ENCODE measurements at places on chromosomes 12 and 14.

GRCh38 chr12:80400571-80400991, 43.5 kb upstream of the PTPRQ start:
- no peak for DNase-seq

DNA sequence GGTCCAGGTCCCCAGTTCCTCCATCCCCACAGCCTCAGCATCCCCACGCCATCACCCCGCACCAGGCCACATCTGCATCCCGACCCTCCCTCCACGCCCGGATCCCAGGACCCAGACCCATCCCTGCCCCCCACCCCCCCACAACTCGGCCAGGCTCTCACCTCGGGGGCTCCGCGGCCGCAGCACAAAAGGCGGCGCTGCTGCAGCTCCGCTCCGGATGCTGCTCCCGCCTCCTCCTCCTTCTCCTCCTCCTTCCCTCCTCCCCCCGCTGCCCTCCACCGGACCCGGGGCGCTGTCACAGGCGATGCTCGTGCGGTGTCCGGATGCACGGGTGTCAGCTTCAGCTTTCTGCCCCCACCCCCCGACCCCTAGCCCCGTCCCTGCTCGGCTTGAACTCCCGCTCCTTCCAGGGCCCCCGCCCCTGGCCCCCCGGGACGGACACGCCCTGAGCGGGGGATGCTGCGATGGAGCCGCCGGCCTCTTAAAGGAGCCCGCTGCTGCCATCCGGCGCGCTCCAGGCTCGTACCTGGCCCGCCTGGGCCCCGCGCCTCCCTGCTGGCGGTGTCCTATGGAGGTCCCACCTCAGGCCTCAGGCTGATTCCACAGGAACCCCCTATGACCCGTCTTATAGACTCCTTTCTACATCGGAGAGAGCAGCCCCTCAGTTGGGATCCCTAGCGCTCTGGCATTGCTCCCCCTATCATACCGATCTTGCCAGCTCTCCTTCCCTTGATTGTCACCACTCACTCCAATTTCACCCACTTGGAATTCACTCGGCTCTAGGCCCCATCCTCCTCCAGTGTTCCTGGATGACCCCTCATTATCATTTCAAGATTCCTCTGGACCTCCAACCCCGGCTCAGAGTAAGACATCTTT, at the start of gene MAP3K12:
Gene MAP3K12, minus strand, starts transcription at position 193 of the 876 bp plus-strand sequence. CDS start 12,067 bp downstream, outside the sequence.
- DNase-seq: no peak

DNA sequence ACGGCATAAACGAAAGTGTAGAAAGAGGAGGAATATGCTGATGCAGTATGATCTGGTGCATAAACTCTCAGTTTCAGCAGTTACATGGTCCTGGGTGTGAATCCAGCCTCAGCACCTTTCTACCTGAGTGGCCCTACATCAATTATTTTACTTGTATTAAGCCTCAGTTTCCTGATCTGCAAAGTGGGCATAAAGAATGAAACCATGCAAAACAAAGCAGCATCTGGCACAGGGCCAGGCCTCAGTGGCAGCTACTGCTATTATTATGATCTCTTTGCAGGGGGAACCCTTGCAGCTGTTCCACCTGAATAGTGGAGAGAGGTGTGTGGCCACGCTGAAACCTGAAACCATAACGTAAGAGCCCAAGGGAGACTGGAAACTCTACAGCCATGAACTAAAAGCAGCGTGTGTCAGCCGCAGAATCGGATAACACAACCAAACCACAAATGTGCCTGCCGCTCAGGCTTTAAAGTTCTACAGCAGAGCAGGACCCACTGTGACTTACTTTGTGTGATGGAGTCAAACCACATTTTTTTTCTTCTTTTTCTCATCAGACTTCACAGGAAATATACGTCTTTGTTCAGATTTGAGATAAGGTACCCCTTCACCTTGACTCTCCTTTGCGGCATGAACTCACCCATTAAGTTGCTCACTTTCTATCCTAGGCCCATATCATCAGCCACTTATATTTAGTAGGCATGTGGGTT, 29.2 kb upstream of the FOS start:
- DNase-seq: no peak

DNA sequence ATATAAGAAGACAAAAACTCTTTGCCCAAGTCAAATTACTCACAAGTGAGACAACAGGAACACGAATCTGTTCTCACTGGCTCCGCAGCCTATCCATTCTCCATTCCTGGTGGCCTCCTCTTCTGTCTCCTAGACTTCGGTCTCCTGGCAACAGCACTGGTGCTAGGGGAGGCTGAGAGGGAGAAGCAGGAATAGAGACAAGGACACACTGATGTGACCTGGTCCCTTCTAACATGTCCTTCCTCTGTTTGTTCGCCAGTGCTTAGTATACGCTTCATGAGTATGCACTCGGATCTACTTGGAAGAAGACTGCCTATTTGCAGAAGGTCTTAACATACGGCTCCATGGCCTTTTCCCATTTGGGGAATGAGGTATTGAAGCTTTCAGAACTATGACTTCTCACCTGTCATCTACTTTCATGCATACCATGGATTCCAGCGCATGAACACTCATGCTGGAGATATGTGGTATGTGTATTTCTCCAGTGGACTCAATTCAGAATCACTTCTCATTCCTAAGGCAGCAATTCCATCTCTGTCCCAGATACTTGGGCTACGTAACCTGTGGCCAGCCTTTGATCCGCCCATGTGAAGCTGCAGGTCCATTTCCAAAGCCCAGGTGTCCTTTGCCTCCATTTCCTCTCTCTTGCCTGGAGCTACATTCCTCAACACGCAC, 33.9 kb downstream of the BHLHE41 start:
- no peak for DNase-seq

- no peak for DNase-seq
Measured at GRCh38 chr12:39357041-39357440, 85.9 kb downstream of the KIF21A start.

DNA sequence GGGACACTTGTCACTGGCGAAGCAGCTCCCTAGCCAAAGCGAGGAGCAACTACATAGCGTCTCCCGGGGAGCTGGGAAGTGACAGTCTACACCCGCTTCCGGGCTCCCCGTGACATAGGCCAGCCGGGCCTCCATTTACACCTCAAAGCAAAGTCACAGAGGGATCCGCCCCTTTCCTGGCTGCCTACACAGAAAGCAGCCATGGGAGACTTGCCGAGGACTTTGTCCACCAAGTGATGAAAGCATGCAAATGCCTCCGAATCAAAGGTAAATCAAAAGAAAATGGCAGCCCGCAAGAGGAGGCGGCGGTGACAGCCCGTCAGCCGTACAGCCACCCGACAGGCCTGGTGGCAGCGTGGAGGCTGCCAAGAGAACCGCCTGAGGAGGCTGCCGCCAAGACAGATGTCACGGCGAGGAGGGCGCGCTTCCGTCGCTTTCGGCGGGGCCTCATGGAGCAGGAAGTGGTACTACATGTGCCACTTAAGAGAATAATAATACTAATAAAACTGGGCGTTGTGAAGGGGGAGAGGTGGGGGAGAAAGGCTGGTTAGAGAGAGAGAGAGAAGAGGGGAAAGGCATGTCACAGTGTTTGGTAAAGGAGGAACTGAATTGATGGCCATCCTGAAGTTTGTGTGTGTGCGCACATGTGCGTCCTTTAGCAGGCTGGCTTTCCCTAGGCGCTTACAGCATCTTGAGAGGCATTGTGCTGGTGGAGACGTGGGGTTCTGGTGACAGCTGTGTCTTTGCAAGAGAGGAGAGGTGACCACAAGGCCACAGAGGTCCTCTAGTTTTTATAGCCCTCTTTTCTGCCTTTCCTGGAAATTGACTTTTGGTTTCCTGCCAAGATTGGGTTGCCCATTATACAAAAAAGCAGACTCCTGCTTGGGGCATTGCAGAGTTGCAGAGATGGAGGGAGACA, 661.7 kb downstream of the VRK1 start:
- no peak for DNase-seq

- no peak for DNase-seq
Measured at GRCh38 chr12:130186651-130187268, 24.5 kb downstream of the FZD10 start.

GRCh38 chr12:68479261-68479895, 131.3 kb upstream of the RAP1B start:
- no peak for DNase-seq

DNA sequence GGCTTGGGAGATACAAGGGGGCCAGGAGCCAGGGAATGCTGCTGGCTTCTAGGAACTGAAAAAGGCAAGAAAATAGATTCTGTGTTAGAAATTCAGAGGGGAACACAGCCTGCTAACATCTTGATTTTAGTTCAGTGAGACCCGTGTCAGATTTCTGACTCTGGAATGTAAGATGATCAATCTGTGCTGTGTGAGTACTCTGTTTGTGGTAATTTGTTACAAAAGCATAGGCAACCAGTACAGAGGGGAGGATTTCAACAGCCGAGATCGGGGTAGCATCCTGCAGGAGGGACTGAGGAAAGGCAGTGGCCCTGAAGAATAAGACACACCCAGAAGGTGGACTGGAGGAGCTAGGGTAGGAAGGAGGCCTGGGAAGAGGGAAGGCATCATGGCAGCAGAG, 410.0 kb upstream of the CCDC196 start:
- no peak for DNase-seq

DNA sequence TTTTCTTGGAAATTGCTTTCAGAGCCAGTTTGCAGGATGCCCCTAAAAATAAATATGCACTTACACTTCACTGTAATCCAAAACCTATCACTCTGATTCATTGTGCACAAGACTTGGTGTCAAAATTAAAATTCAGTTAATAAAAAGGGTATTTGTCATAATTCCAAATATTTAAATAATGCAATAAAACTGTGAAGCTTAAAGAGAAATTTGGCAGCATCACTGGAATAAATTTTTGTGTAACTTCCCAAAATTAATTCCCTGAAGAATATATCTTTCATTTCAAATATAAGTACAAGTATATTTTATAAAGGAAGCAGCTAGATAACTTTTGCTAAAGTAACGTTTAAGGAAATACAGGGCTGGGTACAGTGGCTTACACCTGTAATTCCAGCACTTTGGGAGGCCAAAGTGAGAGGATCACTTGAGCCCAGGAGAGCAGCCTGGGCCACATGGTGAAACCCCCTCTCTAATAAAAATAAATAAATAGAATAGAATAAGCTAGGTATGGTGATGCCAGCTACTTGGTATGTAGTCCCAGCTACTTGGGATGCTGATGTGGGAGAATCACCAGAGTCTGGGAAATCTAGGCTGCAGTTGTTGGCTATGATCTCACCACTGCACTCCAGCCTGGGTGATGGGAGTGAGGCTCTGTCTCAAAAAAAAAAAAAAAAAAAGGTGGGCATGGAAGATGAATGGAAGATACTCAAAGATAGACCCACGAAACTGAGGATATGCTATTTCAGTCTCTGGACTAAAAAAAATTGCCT, 233.8 kb downstream of the FBXL14 start:
- no peak for DNase-seq

GRCh38 chr14:35725930-35726329, 83.2 kb downstream of the RALGAPA1 start:
- no peak for DNase-seq

GRCh38 chr14:91918186-91918883, 29.2 kb downstream of the FBLN5 start:
- DNase-seq: no peak

DNA sequence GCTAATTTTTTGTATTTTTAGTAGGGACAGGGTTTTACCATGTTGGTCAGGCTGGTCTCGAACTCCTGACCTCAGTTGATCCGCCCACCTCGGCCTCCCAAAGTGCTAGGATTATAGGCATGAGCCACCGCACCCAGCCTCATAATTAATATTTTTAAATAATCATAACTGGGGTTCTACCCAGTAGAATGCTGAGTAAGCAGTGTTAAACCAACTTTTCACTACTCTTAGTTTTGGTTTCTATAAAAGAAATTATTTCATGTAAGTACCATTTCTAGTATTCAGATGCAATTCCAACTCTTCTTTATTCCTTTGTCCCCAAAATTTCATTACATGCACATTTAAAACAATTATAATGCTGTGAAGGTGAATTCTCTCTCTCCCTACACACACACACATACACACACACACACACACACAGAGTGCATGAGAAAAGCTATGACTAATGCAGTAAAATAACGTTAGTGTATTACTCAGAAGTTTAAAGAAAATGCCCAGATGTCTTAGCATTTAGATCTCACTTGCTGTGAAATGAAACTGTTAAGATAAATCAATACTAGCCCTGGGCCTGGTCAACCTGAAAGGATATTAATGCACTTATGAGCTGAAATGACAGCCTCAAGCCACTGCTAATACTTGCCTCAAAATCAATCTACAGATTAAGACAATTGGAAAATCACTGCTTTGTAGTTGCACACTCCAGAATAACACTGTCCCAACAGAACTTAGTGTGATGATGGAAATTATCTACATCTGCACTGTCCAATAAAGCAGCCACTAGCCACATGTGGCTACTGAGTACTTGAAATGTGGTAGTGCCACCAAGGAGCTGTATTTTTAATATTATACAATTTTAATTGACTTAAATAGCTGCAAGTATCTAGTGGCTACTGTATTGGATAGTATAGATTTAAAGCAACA, 36.0 kb downstream of the PTPN21 start:
- DNase-seq: no peak

DNA sequence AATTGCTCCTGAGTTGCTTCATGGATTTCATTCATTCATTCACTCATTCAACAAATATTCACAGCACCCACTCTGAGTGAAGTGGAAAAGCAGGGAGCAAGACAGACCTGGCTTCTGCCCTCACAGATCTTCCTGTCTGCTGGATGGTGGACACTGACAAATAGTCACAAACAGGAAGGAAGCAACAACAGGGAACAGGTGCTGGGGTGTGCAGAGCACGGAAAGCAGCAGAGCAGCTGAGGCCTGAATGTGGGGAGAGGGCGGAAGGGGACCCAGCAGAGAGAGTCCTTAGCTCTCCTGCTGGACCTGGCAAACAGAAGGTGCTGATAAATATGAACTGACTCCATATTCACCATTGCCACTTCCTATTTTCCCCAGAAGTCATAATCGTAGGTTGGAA, 54.4 kb downstream of the SETD3 start:
- no peak for DNase-seq

- no peak for DNase-seq
Measured at GRCh38 chr12:101051151-101051550, 158.9 kb downstream of the SLC5A8 start.

- DNase-seq: no peak
Measured at GRCh38 chr12:3246253-3246652, 169.1 kb downstream of the TSPAN9 start.

DNA sequence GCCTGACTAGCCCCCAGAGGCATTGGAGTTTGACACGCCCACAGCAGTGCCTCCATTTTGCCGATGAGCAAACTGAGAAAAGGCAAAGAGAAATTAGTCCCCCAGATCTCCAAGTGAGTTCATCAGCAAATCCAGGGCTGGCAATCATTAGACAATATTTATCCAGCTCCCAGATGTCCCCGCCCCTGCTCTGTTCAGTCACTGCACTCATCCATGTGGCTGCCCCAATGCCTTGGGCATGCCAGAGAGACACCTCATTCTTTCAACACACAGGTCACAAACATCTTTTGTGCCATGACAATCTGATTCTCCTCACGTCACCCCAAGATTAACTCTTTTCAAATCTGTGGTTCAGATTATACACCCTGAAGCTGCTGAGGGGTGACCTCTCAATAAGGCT, 43.5 kb downstream of the DPF3 start:
- no peak for DNase-seq

- DNase-seq: no peak
Measured at GRCh38 chr12:108423486-108423885, 84.4 kb upstream of the CMKLR1 start.

Data from NCI-H460 (cell line).